ENCODE measurements at places on chromosomes 16 and 17.

DNA sequence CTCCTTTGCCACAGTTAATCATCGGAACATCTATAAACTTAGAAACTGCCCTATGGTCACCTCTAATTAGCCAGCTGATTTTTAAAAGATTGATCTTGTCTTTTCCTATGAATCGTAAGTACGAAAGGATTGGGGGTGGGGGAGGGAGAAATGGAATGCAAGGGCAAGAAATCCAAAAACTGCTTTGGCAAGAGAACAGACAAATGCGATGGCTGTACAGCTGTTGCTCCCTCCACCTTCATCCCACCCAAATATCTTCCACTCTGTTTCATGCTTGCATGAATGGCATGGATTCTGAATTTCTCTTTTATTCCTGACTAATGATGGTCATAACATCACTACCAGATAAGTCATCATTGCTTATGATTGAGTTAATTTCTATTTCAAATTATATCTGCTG lies 165.7 kb downstream of the STX8 start:
- DNase-seq, result no peak

DNA sequence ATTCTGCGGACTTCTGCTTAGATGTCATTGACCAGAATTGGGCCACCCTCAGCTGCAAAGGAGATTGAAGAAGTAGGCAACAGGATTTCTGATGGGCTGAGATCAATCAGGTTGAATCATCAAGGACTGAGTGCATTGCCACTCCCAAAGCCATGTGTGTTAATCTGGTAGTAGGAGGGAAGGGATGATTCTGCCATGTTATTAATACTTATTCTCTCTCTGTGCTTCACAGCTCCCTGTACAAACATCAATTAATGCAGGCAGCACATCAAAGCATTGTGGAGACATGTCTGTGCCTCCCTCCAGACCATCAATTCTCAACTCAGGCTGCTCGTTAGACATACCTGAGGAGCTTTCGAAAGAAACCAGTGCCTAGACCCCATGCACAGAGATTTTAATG lies 11.6 kb downstream of the LRRC3C start:
- DNase-seq, result no peak

DNA sequence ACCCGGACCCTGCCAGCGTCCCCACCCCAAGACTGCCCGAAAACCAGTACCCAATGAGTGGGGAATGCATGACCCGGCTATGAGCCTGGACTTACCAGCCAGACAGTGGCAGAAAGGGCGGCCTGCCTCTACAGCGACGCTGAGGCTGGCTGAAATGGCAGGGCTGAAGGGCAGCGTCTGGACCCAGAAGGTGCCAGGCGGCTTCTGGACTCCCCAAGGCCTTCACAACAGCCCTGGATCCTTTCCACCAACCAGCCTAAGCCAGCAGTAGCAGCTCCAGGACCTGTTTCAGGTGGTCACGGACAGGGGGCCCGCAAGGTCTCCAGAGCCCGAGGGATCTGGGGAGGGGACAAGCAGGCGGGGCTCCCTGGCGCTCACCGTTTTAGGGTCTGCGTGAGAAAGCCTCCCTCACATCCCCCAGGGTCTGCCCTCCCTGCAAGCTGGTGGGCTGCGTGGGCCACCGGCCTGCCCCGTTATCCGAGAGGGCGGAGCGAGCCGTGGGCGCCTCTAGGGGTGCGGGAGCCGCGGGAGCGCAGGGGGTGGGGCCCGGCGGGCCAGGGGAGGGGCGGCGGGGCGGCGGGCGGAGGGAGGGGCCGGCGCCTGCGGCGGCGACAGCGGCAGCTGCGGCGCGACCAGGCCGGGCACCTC lies at the start of gene RIPOR1:
TSS of gene RIPOR1 (plus strand) at position 608 of the 648 bp plus-strand sequence. CDS start 9,618 bp downstream, outside the sequence.
- DNase-seq, result peak; percentile 36

- DNase-seq, result no peak
Measured at GRCh38 chr17:31916491-31917064, 15.1 kb upstream of the UTP6 start.

DNA sequence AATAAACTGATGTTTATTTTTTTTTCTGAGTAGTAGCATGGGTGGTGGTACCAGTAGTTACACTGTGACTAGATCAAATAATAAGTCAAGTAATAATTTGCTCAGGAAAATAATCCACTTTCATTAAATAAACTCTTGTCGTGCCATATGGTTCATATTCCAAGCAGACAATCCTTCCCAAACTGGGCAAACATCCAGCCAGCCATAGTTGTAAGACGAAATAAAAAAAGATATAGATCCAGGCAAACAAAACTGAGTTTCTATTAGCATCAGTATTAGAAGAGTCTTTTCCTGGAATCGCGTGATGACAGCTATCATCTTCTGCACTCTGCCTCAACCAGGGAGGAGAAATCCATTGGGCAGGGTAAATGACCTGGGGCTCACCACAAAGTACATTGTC lies 508.4 kb upstream of the GOT2 start:
- DNase-seq, result no peak

DNA sequence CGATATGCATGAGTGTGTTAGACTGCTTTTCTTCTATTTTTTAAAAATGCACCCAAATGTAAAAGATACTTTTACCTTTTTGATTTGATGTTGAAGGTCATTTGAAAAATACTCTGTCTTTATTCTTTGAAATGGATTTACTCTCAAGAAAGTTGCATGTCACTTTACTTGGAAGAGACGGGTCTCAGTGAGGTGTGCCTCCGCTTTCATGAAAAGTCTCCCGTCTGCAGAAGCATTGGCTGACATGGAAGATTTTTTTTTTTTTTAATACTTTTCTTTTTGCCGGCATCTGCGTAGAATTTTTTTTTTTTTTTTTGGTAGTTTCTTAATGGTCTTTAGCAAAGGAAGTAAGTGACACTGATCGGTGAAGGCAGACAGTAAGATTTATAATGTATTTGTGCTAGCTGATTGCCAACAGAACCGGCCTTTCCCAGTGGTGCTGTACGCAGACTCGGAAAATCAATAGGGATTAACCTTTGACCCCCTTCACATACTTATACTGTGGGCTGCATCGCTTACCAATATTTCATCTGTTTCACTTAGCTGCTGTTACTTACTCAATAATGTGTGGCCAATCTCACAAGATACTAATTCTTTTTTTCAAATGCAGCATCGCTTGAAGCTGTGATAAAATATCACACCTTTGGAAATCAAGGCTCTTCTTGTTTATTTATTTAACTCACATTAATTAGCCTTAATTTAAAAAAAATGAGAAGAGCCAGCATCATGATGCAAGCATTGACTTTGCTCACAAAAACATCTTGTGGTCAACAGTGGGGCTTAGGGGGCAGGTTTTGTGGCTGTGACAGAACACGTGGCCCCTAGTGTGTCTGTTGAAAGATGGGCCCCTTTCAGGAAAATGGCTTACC lies 383.9 kb downstream of the WWOX start:
- no peak for DNase-seq

- no peak for DNase-seq
Measured at GRCh38 chr16:75606507-75606906, 16.6 kb downstream of the ADAT1 start.

GRCh38 chr17:28499364-28499664 lies 6.8 kb upstream of the FOXN1 start:
- no peak for DNase-seq

DNA sequence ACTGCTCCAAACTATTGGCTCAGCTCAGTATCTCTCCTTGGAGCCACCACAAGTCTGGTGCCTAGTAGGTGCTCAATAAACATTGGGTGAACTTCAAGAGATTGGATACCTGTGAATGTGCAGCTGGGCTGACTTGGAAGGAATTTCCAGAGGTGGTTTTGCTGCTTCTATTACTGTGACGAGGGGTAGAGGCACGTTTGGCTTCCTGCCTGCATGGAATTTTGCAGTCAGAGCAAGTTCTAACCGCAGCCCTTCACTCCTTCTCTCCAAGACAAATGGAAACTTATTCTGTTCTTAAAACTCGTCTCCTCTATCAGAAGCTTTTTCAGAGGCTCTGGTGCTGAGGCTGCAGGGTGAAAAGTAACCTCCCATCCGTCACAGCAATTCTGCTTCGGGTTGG lies 342.5 kb downstream of the CPPED1 start:
- DNase-seq, result no peak

DNA sequence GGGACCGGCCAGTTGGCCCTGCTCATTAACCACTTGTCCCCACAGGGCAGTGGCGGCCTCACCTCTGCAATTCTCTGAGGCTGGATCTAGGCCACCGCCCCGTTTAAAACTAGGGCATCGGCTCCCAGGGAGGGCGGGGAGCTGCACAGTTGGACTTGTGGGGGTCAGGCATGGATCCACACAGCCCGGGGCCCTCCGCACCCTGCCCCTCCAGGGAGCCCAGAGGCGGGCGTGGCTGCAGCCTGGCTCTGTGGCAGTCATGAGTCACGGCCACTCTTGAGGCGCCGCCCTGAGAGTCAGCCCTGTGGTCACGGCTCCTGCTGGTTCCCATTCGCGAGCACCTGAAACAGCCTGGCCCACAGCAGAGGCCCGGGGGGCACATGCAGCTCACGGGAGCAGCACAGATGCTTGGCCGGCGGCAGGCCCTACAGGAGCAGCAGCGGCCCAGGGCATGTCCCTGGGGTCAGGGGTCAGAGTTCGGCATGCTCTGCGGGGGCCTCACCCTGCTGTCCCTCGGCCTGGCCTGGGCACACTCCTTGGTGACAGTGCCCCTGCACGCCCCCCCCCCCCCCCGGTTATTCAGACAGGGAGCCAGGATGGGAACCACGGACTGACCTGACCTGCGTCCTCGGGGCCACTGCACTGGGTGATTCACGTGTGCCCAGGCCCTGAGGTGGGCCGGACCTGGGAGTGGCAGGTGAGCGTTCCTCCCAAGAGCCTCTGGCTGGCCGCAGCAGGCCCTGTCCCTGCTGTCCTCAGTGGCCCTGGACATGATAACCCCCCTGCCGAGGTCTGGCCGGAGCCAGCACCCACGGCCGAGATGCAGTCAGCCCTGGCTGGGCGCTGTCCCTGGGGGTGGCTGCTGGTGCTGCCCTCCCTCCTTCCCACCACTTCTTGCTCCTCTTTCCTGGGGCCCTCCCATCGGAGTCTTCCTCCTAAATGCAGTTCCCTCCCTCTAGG lies 8.2 kb downstream of the CAPN15 start:
- DNase-seq, result no peak

DNA sequence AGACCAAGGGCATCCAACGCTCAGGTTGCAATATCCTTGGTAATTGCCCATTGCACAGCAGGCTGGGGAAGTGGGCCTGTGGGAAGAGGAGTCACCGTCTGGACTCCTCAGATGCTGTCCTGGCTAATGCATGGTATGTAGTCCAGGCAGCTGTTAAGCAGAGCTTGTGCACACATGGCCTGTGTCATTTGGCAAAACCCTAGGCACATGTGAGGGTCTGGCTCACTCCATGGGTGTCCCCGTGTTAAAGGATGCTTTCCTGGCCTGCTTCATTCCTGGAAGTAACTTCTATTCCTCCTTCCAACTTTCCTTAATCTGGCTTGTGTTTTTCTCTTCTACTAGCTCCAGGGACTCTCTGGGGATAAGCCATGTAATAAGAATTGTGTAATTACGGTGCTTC lies 378.0 kb upstream of the CA10 start:
- DNase-seq, result no peak

DNA sequence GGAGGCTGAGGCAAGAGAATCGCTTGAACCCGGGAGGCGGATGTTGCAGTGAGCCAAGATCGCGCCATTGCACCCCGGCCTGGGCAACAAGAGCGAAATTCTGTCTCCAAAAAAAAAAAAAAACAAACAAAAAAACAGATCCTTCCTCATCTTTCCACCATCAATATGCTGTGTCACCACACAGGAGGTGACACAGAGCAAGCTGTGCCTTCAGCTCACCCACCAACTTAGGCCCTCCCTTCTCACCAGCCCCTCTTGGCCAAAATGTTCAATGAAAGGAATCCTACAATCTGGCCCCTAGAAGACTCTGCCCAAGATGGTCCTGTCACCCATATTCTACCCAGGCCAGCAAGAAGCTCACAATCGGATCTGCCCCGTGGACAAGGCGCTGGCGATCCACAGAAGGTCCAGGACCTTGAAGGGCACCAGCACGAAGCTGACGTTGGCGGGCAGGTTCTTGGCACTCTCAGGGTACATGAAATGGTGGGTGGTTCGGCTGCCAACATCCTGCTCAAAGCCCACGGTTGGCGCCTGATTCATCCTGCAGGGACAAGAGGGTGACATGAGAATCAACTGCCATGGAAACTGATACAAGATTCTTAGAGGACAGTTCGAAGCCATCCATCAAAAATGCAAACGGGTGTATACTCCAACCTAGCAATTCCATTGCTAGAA lies 41.4 kb downstream of the DDX19A start:
- no peak for DNase-seq

- DNase-seq, result no peak
Measured at GRCh38 chr16:49452108-49452507, 78.5 kb downstream of the C16orf78 start.

DNA sequence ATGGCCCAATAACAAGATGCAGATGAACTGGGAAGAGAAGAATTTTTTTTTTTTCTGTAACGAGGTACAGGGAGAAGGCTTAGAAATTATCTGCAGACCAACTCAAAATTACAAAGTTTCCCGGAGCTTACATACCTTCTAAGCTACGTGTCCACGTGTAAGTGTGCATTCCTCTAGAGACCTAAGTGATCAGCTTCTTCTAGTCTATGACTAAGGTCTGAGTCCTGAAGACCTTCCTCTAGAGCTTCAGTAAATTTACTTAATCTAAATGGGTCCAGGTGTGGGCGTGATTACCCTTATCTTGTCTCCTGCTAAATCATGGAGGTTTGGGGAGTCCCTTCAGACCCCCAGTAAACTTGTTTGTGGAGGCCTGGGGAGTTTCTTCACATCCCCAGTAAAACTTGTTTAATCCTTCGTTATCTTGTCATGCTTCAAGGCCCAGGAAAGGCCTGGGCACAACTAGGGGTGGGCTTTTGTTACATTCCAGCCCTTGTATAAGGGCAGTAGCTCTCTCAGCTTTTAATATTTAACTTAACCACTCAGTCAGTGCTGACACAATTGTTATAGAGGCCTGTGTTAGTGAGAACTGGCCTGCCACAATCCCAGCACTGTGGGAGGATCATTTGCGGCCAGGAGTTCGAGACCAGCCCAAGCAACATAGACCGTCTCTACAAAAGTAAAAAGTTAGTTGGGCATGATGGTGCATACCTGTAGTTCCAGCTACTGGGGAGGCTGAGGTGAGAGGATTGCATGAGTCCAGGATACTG lies 342.3 kb downstream of the SNX29 start:
- DNase-seq, result no peak

GRCh38 chr17:81976332-81977210 lies 858 bp upstream of the ASPSCR1 start:
- peak; percentile 38 for DNase-seq

GRCh38 chr16:10617662-10618420 lies 37.4 kb upstream of the EMP2 start:
- no peak for DNase-seq

GRCh38 chr17:1125788-1126145 lies 54.0 kb downstream of the ABR start:
- no peak for DNase-seq

Measured in stimulated activated CD4-positive, alpha-beta T cell treated with anti-CD3 and anti-CD28 coated beads, Interleukin-2, amount 100 ng/mL, for 48 hours (primary cell).